T-helper 2 cell (primary cell): ENCODE measurements at places on chromosomes 11 and 22.

- no peak for DNase-seq
These were observed 498.3 kb upstream of the TENM4 start for GRCh38 chr11:79939111-79939510.

- no peak for DNase-seq
These were observed 28.7 kb downstream of the DDIAS start for GRCh38 chr11:82930229-82930628.

- peak; percentile 24 for DNase-seq
These were observed 2.5 kb upstream of the NPAS4 start for GRCh38 chr11:66418168-66418985.

DNA sequence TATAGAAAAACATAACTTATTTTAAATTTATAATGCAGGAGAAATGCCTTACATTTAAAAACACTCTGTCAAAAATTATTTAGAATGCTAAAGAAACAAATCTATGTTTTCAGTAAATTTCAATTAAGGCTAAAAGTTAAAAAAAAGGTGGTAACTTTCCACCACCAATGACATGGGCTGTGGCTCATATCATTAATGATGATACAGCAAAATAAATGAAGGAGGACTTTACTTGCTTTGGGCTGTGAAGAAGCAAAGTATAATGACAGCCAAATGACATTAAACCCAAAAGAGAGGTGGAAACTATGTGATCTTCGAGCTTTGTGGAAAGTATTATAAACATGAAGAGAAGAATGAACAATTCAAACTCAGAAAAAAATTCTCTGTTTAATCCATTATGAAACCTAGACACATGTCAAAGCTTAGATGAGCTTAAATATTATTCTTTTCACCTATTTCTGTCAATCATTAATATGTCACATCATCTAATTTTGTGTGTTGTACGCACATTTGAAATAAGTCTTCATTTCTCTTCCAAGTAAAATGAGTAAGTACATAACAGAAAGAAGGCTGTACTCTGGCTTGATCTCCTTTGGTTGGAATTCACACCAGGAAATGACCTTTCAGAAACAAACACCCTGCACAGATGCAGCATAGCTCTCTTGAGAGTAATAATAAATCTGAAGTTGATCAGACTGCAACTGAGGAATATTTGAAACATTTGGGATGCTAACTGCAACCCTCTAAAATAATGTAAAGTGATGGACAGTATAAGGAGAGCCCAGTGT, 265.8 kb downstream of the TTC28 start:
- no peak for DNase-seq

DNA sequence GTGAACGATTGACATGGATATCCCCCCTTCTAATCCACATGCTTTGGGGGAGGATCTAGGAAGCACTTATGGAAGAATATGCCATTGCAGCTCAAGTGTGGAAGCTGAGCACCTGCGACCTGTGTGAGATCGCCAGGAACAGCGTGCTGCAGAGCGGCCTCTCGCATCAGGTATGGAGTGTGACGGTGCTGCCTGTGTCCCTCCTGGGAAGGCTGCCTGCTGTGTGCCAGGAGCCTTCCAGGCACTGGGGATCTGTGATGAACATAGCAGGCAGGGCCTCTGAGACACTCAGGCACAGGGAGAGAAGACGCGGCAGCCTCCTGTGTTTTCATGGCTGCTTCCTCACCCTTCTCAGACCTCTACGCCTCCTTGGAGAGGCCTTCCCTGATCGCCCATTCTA, 36.5 kb downstream of the RNF141 start:
- no peak for DNase-seq

DNA sequence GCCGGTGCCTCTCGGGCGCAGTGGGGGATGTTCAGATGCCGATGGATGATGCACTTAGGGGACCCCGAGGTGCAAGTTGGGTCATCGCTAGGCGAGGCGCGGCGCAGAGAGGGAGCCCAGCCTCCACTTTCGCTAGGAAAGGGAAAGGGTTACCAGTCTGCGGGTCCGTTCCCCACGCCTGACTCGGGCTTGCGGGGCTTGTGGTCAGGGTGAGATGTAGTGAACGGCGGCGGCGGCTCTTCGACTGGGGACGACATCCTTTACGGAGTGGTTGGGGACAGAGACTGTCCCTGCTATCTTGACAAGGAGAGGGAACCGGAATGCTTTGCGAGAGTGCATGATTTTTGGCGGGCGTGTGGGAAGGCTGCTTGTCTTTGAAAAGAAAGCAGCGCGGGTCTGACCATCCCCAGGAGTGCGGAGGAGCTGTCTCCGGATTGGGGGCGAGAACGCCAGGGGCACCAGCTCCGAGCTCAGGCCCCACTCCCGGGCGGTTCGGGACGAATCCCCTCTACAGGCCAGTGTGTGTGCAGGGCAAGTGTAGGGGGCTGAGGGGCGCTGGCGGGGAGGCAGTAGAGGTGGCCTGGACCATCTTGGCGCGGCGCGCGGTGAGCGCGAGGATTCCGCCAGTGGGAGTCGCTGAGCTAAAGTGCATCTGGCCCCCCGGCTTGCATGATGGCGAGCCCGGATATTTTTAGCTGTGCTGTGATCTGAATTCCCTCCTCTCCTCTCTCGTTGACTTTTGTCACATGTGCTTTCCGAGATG, 1.1 kb downstream of the FAT3 start:
- DNase-seq, result no peak

- DNase-seq, result peak; percentile 77
These were observed 1.2 kb downstream of the GRK2 start for GRCh38 chr11:67267188-67268080.

DNA sequence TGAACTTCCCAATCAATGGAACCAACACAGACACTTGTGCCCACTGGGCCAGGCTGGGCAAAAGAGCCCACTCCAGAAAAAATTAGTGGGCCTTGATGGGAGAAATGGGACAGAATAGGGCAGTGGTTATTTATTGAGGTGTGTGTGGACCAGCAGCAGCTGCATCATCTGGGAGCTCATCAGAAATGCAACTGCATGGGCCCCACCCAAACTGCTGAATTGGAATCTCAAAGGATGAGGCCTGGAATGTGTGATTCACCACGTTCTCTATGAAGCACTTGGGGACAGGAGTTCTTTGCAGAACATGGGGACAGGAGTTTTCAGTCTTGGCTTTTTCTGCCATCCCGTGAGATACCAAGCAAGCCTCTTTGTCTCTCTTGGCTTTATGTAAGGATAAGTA, 255.6 kb upstream of the PLET1 start:
- no peak for DNase-seq

DNA sequence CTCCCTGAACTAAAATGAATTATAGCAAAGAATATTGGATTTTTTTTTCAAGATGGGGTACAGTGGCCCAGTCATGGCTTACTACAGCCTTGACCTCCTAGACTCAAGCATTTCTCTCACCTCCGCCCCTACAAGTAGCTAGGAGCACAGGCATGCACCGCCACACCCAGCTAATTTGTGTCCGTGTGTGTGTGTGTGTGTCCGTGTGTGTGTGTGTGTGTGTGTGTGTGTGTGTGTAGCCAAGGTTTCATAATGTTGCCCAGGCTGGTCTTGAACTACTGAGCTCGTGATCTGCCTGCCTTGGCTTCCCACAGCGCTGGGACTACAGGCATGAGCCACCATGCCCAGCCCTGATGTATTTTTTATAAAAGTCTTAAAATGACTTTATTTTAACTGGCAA, 12.6 kb downstream of the THYN1 start:
- no peak for DNase-seq

GRCh38 chr11:34036456-34036855, 15.1 kb upstream of the CAPRIN1 start:
- DNase-seq, result no peak

GRCh38 chr11:64268025-64268892, 16.2 kb downstream of the BAD start:
- DNase-seq, result no peak

- no peak for DNase-seq
These were observed 3.0 kb upstream of the MYBPC3 start for GRCh38 chr11:47355283-47356128.

DNA sequence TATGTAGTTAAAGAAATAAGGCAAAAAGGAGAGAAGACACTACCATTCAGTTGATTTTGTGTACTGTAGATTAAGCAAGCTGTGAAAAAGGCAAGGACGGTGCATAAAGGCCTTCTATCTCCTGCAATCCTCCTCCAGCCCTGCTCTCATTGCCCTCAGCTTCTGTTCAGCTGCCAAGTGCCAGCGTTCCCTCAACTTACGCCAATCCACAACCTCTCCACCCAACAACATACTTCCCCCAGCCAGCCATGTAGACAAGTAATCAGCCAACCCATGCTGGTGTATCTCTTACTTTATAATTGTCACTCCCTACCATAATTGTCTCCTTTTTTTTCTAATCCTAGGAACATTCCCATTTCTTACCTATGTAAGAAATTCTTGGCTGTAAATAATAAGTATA, 30.1 kb upstream of the ANO5 start:
- no peak for DNase-seq

- no peak for DNase-seq
These were observed 3.3 kb upstream of the ST3GAL4 start for GRCh38 chr11:126352163-126352562.

GRCh38 chr11:78539506-78539905, 35.2 kb downstream of the NARS2 start:
- DNase-seq, result no peak

GRCh38 chr11:100319691-100320090, 367.4 kb upstream of the ARHGAP42 start:
- DNase-seq, result no peak

GRCh38 chr11:452916-453527, 2.9 kb downstream of the PTDSS2 start:
- DNase-seq, result no peak

DNA sequence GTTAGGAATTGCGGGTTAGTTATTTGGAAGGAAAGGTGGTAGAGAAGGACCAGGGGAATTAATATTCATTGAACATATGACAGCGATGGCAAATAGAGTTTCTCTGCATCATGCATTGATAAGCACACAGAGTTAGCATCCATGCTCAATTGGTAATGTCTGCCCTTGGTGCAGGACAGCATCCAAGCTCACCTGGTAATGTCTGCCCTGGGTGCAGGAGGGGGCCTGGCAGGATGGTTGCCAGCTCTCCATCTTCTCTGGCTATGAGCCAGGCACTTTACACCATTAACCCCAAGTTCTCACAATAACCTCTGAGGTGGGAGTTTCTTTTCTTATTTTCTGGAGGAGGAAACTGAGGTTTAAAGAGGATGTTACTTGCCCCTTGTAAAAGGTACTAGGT, 50.4 kb upstream of the RBFOX2 start:
- no peak for DNase-seq

- DNase-seq, result no peak
These were observed 4.1 kb upstream of the WDR74 start for GRCh38 chr11:62843466-62843865.

DNA sequence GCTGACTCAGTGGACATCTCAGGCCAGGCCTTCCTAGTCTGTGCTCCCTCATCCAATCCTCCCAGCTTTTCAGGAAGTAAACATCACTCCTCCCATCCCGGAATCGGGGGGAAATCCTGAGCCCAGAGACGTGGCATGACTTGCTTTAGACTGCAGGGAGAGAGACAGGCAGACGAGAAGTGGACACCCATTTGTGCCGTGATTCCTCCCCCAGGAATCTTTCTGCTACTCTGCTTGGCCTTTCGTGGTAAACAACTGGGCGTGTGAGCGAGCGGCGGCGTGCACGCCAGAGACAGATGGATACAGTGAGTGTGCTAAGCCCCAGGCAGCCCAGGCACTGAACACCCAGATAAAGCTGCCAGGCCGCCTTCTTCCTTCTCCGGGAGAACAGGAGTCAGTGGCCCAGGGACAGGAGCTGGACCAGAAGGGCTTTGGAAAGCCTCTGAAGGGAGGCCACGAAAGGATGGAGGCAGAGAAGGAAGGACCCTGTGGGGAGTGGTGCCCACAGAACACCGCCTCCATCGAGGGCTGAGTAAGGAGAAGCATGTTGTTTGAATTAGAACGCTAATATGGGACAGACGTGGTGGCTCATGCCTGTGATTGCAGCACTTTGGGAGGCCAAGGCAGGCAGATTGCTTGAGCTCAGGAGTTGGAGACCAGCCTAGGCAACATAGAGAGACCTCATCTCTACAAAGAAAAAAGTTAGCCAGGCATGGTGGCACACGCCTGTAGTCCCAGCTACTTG, 53.0 kb upstream of the PRR5 start:
- no peak for DNase-seq

GRCh38 chr22:22142661-22143060, 101.9 kb upstream of the VPREB1 start:
- no peak for DNase-seq

DNA sequence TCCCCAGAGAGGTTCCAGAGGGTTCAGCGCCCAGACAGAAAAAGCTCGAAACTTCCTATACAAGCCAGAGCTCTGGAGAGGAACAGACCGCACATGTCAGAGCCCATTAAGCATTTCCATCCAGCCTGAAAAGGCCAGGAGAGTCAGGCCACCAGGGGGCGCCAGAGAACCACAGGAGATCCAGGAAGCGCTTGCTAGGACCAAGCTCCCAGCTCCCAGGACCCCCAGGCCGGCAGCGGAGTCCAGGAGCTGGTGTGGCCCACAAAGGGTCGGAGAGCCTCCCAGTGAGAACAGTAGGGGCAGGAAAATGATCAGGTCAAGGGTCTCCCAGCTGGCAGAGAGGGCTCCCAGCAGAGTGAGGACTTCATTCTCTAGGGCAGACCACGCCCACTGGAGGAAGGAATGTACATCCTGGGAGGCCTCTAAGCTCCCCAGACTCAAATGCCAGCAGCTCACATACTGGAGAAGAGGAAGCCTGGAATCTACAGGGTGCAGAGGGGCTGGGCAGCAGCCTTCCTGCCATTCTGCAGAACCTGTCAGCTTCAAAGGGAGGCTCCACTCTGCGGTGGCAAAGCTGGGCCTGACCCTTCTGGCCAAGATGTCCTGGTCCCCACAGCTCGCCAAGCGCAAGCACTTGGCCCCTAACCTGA, 2.1 kb upstream of the MEI1 start:
- peak; percentile 86 for DNase-seq
